ENCODE measurements at places on chromosomes 1 and 21.

GRCh38 chr1:21001042-21001441 lies 175.7 kb downstream of the EIF4G3 start:
- no peak for DNase-seq

- no peak for DNase-seq
Observed at GRCh38 chr21:26617176-26617575, 44.1 kb upstream of the CYYR1 start.

DNA sequence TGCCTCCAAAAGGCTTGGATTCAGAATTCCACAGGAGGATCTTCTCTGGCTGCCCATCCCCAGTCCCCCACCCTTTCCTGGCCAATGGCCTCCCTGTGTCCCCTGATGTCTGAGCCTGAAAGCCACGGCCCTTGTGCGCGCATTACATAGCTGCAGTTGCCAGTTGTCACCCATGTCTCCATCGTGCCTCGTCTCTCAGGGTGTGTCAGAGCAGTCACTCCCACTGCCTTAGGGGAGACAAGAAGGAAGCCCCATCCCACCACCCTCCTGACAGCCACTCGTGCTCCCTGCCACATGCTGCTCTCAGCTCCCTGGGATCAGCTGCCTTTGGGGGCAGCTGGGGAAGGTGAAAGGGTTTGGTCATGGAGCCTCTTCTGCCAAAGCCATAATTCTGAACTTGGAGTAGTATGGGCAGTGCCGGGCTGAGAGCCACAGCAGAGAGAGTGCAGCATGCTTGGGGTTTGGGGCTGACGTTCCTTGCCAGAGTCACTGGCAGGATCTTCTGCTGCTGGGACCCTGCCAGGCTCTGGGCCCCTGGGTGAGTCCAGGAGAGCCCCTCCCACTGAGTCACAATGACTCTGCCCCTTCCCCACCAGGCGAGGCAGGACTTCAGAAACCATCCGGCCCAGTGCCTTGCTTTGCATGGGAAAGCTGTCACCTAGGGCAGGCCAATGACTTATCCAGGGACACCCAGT lies 285.9 kb upstream of the VAMP3 start:
- DNase-seq = no peak

GRCh38 chr1:106944721-106945120 lies 111.8 kb upstream of the PRMT6 start:
- DNase-seq = no peak

GRCh38 chr1:18948913-18949685 lies 7.4 kb downstream of the IFFO2 start:
- DNase-seq = no peak

GRCh38 chr1:158007667-158008386 lies 14.4 kb downstream of the KIRREL1 start:
- DNase-seq = no peak

- DNase-seq = no peak
Observed at GRCh38 chr1:47013293-47013692, 10.2 kb upstream of the CYP4X1 start.

DNA sequence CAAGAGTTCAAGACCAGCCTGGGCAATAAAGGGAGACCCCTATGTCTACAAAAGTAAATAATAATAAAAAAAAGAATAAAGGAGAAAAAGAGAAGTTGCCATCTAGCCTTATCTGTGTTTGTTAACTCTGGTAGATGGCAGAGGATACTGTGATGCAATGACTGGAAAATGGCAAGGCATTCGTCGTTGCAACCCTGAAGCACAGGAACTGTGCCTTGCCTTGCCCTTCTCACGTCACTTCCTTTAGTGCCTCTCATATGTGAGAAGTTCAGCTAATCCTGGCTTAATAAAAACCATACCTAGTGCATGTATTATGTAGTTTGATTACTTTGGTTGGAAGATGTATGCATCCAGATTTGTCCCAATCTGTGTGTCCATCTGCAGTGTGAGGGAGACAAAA lies 25.8 kb upstream of the PIGC start:
- DNase-seq = no peak

- no peak for DNase-seq
Observed at GRCh38 chr1:207035877-207036551, 3.5 kb upstream of the C1orf116 start.

DNA sequence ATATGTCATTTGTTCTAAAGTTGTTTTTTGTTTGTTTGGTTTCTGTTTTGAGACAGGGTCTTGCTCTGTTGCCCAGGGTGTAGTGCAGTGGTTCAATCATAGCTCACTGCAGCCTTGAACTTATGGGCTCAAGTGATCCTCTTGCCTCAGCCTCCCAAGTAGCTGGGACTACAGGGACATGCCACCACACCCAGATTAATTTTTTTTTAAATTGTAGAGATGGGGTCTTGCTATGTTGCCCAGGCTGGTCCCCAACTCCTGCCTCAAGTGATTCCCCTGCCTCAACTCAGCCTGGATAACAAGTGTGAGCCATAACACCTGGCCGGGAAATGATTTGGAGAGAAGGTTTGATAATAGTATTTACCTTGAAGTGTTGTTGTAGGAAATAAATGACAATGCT lies 18.2 kb downstream of the NEXN start:
- no peak for DNase-seq

DNA sequence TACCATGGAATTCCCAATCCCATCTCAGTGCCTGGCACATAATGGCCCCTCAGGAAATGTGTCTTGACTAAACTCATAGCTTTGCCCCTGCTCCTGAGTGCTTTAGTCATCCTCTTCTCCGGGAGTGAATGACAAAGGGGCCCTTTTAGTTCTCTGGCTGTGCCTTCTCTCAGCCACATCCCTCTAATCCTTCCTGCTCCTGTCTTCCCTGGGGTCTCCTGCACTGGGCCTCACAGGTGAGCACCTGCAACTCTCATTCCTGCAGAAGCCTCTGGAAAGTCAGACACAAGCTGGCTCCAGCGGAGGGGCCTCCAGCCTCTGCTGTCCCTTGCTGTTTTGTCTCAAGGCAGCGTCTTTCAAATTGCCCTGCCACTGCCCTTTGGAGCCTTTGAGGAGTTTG lies 14.0 kb upstream of the ETV3L start:
- DNase-seq = no peak

DNA sequence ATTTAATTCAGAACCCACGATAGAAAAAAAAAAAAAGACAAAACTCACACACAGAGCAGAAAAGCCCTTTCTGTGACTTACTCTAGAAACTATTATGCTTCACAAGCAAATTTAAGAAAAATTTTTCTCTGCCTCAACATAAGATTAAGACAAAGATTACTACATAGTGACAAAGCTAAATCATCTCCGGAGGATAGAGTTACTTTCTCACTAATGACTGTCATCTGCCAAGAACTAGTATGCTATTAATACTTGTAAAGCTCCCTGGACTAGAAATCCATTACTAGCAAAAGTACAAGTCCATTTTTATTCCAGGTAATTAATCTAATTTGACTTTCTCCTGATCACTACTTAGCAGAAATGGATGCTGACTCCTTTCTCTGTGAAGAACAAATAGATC lies 25.9 kb downstream of the GREM2 start:
- no peak for DNase-seq

- no peak for DNase-seq
Observed at GRCh38 chr1:34060901-34061415, 104.1 kb downstream of the CSMD2 start.

GRCh38 chr21:29233611-29234540 lies 64.8 kb upstream of the BACH1 start:
- no peak for DNase-seq

GRCh38 chr21:17725339-17725738 lies 93.8 kb downstream of the C21orf91 start:
- DNase-seq = no peak

GRCh38 chr21:44931501-44932407 lies 8.1 kb upstream of the SLX9 start:
- no peak for DNase-seq

DNA sequence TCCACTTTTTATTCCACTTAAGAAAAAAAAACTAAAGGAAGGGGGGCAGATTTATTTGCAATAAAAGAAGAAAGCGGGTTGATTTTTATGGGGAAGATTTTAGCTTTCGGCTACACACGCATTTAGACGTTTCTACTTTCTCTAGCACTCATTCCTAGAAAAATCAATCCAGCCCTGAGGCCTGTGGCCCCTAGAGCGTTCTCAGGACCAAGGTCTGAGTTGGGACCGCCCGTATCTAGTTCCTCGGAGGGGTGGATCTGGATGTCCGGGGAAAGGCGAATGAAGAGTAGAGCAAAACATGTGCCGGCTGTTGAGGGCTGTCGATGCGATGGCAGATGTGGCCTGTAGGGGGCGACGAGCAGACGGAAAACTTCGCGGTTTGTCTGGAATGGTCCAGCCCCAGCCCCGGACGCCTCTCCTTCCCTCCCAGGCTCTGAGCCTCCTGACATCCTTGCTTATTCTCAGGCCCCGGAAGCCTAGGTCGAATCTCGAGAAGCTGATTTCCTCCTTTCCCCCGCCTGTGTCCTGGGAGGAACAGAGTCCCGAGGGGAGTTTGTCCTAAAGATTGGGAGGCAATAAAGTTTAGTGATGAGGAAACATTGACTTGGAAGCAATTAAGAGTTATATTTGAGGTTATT lies 5.2 kb downstream of the FOXD3 start:
- DNase-seq = peak; percentile 84

DNA sequence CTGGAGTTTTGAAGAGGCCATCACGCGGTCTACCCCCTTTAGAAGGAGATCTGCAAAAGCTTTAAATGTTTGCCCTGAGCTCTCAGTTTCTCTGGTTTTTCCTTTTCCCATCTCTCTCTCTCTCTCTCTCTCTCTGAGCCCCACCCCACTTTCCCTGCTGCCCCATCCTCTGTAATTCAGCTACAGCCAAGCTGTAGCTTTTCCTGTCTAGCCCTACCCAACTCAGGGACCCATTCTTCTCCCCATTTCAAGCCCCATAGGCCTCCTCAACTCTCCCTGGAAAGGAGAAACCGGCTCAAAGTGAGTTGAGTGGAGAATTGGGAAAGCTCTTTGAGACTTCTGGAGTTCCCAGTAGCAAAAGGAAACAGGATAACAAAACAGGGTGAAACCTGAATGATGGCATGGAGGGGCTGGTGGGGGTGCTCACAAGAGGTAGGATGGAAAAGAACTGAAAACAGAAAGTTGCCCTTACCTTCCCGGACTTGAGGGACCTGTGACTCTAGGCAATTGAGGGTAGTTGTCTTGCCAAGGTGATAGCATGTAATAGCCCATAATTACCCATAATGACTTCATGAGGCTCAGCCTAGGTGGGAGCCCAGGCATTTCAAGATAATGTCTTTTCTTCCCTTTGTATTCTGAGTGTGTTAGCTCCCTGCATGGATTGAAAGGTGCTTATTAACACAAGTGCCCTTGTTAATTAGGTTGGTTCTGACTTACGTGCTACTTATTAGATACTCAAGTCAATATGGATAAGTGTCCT lies 84.9 kb downstream of the SLC16A1 start:
- DNase-seq = no peak

DNA sequence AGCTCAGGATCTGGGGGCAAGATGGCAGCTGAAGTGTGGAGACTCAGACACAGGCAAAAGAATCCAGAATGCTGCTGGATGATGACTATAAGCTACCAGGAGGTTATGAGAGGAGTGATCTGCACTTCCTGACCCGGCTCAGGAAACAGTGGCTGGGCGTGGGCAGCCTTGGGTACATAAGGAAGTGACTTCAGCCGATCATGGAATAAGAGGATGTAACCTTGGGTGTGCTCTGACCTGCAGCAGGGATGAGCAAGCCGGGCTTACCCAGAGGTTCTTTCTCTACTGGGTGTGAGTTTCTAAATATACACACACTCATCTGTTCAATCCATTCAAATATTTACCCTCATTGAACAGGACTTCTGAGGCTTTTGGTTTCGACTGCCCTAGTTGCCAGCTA lies 62.7 kb downstream of the CD34 start:
- DNase-seq = no peak

- DNase-seq = no peak
Observed at GRCh38 chr21:45479691-45480675, 62.3 kb downstream of the SLC19A1 start.

All from OCI-M1 (cell line).